ENCODE measurements at places on chromosomes 1 and 21.
A peak's percentile ranks its signal among the peaks of the same experiment; 100 is the strongest.

DNA sequence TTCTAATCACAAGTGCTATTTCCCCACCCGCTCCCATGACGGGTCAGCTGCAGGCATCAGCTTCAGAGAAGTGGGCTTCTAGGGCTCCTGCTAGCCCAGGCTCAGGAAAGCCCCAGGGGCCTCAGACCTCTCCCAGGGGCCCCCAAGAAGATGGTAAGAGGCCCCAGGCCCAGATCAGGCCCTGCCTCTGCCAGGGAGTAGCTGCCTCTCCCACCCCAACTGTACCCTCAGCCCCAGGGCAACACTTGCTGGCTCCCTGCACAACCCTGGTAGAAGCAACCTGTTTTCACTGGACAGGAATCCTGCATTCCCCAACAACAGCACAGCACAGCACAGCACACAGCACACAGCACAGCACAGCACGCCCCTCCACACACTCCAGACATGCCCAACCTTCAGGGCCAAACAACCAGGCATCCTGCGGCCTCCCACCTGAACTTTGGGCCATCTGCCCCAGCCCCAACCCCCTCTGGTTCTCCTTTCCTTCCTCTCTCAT lies 6.5 kb downstream of the BLACAT1 start:
- no peak for DNase-seq

DNA sequence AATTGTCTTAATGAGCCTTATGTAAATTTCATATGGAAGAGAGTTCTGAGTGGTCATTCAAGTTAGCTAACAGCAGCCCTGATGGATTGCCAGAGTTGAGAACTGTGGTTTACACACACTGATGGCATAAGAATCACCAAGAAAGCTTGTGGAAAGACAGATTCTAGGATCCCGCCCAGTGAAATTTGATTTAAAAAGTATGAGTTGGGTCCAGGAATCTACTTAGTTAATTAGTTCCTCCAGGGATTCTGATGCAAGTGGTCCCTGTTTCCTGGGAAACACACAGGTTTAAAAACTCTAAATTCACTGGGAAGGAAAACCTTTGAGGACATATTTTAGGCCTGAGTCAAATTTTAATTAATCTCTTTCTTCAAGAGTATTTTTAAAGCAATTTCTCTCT lies 144.3 kb downstream of the NTPCR start:
- DNase-seq, result no peak

DNA sequence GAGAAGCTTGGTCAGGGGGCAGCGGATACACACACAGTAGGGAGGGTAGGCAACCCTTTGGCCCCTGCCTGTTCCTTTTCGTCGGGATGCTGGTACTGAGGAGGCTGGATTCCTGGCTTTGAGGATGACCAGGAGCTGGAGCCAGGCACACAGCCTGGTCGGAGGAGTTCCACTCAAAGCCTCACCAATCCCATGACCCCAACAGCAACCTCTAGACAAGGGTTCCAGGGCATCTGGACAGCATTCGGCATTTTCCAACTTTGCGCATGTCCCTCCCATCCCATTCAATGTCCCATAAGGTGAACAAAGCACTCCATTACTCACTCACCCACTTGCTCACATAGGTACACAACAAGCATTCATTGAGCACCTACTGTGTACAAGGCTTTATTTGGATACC lies 42.6 kb upstream of the HMGB4 start:
- DNase-seq, result no peak

DNA sequence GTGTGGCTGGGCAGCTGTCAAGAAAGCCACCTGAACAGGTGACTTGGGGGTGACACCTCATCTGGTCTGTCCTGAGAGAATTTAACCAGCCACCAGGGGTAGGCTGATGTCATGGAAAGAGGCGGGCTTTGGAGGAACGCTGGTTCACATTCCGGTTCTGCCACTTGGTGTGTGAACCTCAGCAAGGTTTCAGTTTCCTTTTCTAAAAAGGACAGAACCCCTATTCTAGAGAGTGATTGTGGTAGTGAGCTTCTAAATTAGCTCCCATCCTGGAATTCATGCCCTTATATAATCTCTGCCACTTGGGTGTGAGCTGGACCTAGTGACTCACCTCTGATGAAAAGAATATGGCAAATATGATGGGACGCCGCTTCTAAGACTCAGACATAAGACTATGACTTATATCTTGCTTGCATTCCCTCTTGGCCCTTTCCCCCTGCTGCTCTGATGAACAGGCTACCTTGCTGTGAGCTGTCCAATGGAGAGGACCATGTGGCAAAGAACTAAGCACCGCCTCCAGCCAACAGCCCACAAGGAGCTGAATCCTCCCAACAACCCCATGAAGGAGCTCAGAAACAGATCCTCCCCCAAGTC lies 332.1 kb downstream of the RRAGC start:
- DNase-seq, result no peak

- peak; percentile 76 for DNase-seq
These were observed 13.3 kb downstream of the POLR3GL start for GRCh38 chr1:145977486-145978470.

DNA sequence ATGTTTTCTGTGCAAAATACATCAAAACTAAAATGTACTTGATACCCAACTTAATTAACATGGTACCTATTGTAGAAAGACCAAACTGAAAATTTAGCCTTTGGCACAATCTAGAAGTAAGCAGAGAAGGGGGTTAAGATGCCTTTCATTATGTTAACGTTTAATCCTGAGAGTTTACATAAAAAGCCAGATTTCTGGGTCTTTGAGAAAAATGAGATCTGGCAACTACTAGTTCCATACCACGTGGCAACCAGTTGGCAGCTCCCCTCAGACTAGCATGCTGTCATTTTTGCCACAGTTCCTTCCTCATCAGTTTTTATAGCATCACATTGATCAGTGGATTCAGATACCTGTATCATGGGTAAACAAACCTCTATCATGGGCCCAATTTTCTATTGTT lies 1.5 kb downstream of the RO60 start:
- peak; percentile 52 for DNase-seq

- DNase-seq, result no peak
These were observed 32.2 kb downstream of the VASH2 start for GRCh38 chr1:212982430-212983152.

DNA sequence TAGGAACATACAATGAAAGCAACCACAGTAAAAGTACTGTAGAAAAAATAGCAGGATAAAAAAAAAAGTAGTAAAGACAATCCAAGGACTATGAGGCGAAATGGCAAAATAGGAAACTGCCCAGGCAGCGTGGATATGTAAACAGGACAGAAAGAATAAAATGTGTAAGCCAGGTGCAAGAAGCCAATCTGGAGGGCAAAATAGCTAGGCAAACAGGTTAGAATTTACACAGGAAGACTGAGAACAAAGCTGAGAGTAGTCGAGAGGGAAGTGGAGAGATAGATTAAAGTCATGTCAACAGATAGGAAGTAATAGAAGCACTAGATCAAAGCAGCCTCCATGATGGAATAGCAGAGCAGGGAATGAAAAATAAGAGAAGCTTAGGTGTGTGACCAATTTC lies 124.2 kb upstream of the B3GALT2 start:
- DNase-seq, result no peak

GRCh38 chr1:3651930-3652547 lies at the start of gene TP73:
Gene TP73 (plus strand): TSS chr1:3652516. CDS start chr1:3682366, 29,850 bp downstream.
- no peak for DNase-seq

DNA sequence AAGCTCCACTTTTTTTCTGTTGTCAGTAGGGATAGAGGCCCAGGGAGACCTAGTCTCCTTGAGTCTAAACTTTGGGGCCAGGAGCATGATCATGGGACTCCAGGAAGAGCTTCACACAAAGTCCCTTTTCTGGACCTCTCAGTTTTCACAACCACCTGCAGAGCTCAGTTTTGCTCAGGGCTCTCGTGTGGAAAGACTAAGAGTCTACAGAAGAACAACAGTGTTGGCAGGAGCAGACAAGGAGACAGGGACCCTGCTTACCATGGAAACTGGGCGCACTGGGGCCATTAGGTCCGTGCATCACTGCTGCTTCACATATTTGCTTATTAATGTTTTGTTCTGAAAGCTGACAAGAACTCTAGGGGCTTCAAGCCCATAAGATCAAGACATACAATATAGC lies 63.9 kb upstream of the HSD17B7 start:
- DNase-seq, result no peak

- no peak for DNase-seq
These were observed 17.8 kb downstream of the POFUT2 start for GRCh38 chr21:45269861-45270260.

GRCh38 chr1:237591353-237591752 lies 299.4 kb downstream of the ZP4 start:
- no peak for DNase-seq

DNA sequence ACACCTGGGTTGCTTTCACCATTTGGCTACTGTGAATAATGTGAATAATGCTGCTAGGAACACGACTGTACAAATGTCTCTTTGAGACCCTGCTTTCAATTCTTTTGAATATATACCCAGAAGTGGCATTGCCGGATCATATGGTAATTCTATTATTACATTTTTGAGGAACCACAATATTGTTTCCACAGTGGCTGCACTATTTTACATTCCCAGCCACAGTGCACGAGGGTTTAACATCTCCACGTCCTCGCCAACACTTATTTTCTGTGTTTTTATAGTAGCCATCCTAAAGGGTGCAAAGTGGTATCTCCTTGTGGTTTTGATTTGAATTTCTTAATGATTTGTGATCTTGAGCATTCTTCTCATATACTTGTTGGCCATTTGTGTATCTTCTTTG lies 15.7 kb downstream of the FHAD1 start:
- DNase-seq, result no peak

- no peak for DNase-seq
These were observed 40.4 kb upstream of the TMEM61 start for GRCh38 chr1:54940042-54940441.

- DNase-seq, result no peak
These were observed 283.3 kb downstream of the RRAGC start for GRCh38 chr1:38576241-38576640.

DNA sequence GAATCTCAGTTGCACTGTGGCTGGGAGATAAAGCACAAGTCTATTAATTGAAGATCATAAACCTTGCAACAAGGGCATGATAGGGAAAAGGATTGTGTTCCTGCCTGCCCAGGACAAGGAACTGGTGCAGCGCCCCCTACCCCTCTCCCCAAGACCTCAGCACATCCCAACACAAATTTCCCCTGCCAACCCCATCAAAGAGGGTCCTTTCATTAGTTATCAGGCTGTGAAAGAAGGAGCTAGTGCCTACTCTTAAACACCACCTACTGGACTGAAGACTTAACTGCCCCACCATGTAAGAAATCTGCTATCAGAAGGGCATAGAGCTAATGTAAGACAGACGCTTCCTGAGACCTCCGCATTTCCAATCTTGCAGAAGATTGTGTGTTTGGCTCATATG lies 372.6 kb downstream of the AGBL4 start:
- DNase-seq, result no peak

- no peak for DNase-seq
These were observed 27.1 kb upstream of the RERE start for GRCh38 chr1:8844501-8845006.
